ENCODE measurements at places on chromosomes 11 and 22. TPM values are rescaled to one million over a fixed set of nuclear protein-coding genes. Genes with fewer than 3 reads are reported as not detected.

Gene LINC01488
- total RNA-seq = 1.4 TPM

Gene DBX1
- not detected for total RNA-seq

Gene SLC22A8
- 2.4 TPM for total RNA-seq

Gene PLAAT2
- total RNA-seq = not detected

Gene PKP3
- total RNA-seq = 56.9 TPM

Gene BEST1
- total RNA-seq = 0.44 TPM

Gene TRIM49
- not detected for total RNA-seq

Gene OR52I2
- total RNA-seq = not detected

Gene HORMAD2
- not detected for total RNA-seq

Gene TSPAN18
- 21.3 TPM for total RNA-seq

Gene RASL10A
- 1.2 TPM for total RNA-seq

Gene CECR2
- total RNA-seq = 40.5 TPM

Gene DSCAML1
- 2.1 TPM for total RNA-seq

Gene FXYD2
- total RNA-seq = 7.7 TPM

Measured in progenitor cell of endocrine pancreas (in vitro differentiated cells).